ENCODE measurements at places on chromosomes 12 and 14.

DNA sequence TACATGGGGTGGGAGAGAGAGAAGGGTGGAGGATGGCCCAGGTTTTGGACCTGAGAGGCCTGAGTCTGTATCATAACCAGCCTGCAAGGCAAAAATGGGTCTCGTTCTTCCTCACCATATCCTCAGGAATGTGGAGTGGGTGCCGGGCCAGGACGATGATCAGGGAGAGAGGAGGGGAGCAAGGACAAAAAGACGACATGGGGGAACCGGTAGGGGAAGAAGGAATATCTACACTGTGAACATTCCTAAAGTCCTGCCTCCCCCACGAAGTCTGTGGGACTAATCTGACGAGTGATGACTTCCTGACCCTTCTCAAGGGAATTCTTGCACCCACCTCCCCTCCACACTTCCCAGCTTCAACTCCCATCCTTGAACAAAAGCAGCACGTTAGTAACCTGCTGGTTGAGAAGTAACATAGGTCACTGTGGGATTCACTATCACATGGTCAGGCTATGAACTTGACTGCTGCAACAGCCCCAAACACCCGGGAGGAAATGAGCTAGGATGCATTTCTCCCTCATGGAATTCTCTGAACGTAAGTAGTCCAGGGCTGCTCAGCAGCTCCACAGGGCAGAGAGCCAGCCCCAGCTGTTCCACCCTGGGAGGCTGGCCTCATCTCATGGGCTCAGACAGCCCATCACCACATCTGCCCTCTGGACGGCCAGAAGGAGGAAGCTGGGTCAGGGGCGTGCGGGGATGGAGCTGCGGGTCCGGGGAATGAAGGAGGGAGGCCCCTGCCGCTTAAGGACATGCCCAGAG is 36.8 kb upstream of the VWF start:
- DNase-seq, result no peak

DNA sequence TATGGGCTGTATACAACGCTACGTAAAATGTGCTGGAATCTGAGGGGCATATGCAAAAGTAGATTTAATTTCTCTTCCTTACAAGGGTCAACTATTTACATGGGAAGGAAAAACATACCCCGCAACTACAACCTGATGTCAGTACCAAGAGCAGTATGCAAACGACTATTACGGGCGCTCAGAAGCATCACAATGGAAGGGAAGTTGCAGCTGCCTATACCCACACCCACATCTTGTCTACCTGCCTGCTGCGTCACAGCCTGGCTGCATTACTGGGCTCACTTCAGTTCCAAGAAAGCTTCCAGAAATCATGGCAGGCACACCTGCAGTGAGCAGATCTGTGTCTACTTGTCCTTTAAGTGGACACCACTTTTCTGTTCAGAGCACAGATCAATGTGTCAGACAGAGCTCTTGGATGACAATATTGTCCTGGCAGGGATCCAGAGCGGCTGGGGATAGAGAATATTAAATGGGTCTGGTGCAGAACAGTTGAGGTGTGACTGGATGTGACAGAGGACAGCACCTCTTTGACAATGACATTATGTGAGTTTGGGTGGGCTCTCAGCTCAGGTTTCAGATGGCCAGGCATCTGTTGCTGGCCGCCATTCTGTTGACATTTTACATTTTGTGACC is 41.5 kb upstream of the GNG2 start:
- DNase-seq, result no peak

- no peak for DNase-seq
Observed at GRCh38 chr14:82896476-82896875, 1362.8 kb upstream of the SEL1L start.

GRCh38 chr12:89969093-89969492 is 260.5 kb upstream of the ATP2B1 start:
- no peak for DNase-seq

GRCh38 chr14:37874429-37875109 is 279.1 kb downstream of the TTC6 start:
- DNase-seq, result peak; percentile 90

GRCh38 chr14:22107753-22108152 is 434.1 kb upstream of the OR4E1 start:
- DNase-seq, result no peak

GRCh38 chr14:51738754-51739153 is 87.0 kb downstream of the FRMD6 start:
- no peak for DNase-seq

GRCh38 chr14:56057071-56057741 is 61.0 kb upstream of the PELI2 start:
- DNase-seq, result no peak

DNA sequence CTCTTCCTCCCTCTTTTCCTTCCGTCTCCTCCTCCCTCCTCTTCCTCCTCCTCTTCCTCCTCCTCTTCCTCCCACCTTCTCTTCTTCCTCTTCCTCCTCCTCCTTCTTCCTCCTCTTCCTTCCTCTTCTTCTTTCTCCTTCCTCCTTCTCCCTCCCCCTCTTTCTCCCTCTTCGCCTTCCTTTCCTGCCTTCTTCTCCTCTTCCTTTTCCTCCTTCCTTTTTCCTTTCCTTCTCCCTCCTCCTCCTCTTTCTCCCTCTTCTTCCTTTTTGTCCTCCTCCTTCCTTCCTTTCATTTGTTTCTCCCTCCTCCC is 36.0 kb downstream of the MEG3 start:
- DNase-seq, result no peak

DNA sequence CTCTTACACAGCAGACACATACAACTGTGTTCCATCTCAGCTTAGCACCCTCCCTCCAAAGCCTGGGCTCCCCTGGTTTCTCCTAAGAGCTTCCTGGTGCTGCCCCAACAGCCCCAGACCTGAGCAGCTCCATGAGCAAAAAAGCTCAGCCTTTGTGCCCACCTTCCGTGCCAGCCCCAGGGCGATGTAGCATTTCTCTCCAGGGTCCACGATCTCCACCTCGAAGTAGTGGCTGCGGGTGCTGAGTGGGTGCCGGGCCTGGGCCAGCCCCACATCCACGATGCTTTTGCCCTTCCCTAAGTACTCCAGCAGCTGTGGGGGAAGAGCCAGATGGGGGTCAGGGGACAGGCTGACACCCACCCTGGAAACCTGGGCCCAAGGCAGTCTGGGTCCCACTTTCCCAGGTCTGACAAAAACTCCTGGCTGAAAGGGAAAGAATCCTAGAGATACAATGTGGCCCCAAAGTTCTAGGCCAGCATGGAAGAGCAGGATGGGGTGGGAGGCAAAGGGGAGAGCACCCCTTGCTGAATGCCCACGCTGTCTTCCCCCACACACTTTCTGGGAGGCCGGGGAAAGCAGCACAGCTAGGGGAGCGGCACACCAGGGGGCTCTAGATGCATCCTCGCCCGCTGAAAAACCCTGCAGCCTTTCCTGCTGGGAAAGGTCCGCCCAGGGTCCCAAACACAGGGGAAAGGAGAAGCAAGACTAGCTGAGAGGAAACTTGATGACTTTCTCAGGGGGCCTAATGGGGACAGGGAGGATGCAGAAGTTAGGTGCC is 11.0 kb downstream of the SPRYD3 start:
- DNase-seq, result no peak

DNA sequence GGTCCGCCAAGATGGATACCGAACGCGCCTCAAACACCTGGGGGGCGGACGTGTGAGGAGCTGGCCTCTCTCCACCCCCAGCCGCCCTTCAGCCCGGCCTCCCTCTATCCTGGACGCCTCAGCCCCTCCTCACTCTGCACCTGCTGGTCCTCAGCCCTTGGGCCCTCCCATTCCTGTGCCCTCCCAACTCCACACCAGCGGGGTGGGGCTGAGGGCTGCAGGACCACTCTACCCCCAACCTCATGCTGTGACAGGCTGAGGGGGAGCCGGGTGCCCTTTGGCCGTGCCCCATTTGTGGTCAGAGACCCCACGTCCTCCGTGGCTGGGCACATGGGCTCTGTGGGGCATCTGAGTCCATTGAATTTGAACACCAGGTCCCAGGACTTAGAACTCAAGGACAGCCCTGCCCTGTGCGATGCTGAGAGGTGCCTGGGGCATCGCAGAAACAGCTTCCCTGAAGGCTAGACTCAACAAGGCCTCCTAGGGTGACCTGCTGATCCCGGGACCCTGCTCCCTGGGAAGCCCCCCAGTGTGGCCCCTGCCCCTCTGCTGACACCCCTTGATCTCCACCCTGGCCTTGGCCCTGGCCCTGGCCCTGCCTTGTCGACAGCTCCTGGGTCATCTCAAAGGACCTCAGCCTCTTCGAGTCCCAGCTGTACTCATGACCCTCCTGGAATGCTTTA is 82.0 kb upstream of the SFSWAP start:
- no peak for DNase-seq

DNA sequence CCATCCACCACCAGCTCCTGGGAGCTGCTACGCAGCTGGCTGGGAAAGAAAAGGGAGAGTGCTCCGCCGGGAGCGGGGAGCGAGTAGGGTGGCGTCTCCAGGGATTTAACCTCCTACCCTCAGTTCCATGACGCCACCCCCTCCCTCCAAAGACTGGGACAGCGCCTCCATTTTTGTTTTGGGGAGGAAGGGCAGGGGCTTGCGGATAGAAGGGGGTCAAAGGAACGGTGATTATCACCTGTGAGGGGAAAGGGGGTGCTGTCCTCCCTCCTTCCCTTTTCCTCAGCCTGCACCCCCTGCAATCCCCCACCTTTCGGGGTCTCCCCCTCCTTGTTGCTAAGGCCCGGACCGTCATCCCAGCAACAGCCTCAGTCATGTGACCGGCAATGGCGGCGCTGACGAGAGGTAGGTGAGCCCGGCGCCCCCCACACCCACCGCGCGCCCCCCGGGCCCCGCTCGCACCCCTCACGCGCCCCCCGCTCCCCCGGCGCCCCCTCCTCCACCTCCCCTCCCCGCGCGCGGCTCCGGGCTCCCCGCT is at the start of gene DTX3:
DTX3 (plus strand) TSS at position 371 of the 538 bp plus-strand sequence. CDS start 1,694 bp downstream, outside the sequence.
- no peak for DNase-seq

GRCh38 chr12:69428351-69429073 is 41.7 kb upstream of the FRS2 start:
- DNase-seq, result no peak

- DNase-seq, result no peak
Observed at GRCh38 chr12:19223695-19224094, 94.2 kb downstream of the PLEKHA5 start.

DNA sequence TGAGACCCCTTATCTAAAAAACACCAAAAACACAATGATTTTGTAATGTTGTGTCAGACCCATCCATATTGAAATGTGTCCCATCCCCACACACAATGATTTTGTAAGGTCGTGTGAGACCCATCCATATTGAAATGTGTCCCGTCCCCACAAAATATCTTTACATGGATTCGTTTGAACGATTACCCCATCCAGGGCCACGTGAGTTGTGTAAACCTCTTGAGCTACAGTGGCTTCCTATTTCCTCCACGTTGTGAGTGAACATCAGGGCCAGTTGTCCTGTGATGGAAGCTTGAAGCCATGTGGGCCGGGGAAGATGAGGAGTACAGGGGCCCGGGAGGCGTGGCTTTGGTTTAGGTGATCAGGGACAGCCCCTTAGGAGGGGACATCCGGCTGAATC is 27.0 kb upstream of the ULK1 start:
- DNase-seq, result no peak

- DNase-seq, result no peak
Observed at GRCh38 chr14:60648249-60648933, 886 bp downstream of the SIX1 start.

- DNase-seq, result no peak
Observed at GRCh38 chr14:22981876-22982476, 375 bp downstream of the AJUBA start.

DNA sequence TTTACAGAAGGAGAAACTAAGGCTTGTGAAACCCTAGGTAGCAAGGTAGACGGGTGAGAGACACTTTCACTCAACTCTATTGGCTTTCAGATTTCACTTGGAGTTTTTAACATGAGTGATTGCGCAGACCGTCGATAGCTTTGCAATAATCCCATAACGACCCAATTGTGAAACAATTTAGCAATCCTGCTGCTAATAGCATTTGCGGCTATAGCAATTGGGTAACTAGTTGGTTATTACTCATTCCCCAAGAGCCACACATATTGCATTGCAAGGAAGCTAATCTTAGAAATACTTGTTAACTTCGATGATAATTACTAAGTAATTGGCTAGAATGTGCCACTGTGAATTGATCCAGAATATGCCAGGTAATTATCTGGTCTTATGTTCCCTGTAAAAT is 159.9 kb upstream of the NOS1 start:
- DNase-seq, result no peak

DNA sequence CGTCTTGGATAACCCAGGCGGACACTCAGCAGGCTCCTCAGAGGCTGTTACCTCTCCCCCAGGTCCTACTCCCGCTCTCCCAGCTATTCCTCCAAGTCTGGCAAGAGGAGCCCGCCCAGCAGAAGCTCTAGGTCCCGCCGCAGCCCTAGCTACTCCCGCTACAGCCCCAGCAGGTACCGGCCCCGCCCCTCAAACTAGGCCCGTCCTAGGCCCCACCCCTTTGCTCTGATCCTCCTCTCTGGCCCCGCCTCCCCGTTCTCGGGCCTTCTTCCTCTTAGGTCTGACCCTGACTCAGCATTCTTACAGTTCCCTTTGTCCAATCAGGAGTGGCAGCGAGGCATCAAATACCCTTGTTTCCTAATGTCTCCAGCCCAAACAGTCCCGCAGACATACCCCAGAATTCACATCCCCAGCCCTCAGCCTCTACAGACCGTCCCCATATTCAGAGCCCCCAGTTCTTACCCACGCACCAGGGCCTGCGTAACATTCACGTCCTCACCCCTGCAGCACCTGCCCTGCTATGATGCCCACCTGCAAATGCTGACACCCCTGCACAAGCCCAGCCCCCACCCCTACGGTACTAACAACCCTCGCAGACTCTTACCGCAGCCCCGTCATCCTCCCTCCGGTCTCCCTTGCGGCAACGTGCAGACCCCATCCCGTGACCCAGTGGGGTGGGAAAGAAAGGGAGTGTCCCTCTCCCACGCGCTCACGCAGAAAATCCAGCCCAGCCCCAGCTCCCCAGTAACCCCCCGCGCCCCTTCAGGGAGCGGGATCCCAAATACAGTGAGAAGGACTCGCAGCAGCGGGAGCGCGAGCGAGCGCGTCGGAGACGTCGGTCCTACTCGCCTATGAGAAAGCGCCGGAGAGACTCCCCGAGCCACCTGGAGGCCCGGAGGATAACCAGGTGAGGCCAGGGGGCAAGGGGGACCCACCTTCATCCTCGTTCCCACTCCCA is 25.0 kb upstream of the HSPB8 start:
- no peak for DNase-seq

GRCh38 chr14:96797582-96798349 is 584 bp downstream of the VRK1 start:
- DNase-seq, result no peak

GRCh38 chr12:12686472-12686871 is 9.5 kb downstream of the GPR19 start:
- DNase-seq, result no peak

All from omental fat pad (tissue), 4 donors.